ENCODE measurements at places on chromosomes 1 and 21.

DNA sequence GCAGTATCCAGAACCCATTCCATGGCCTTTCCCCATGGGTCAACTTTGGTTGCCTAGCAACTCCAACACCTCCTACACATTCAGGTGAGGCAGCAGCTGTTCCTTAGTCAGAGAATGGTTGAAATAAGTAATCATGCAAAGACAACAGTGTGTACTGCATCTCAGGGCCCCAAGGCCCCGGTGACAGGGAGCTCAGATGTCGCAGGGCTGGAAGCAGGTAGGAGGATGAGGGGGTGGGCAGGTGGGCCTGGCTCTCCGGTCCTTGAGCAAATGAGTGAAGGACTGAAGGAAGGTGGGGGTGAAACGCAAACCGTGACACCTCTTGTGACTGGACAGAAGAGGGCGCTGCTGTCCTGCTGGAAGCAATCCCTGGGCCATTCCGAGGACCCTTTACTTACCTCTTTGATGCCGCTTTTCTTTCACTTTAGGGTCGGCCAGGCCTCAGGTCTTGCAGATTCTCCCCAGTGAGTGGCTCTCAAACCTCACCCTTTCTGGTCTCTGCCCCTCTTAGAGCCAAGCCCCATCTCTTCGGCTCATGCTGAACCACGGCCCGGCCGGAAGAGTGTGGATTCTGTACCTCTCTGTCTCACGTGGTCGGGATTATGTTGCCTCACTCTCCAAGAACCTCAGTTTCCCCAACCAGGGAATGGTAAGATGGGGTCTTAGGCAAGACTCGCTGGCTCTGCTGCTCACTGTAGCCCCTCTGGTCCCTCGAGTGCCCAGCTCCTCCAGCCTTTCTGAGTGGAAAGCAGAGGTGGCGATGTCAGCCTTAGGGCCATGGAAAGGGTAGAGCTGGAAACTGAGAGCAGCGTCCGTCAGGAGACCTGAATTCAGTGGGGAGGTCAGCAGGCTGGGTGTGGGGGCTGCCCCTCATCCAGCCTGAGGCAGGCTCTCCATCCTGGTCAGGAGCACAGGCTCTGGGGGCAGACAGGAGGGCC is 5.6 kb upstream of the KCNA10 start:
- DNase-seq: peak; percentile 72

DNA sequence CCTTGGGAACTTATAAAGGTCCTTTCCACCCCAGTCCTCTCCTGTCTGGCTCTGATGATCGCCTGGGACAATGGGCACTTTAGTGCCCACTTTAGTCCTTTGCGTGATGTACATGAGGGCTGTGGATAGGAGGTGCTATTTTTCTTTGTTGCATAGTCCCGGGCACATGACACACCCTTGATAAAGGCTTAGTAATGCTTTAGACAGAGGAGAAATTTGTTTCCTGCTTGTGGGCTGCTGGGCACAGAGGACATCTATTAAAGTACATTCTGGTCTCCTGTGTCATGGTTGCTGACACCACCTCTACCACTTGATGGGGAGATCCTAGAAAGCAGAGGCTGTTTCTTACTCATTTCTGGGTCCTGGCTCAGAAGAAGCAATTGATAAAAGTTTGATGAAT is 5.4 kb upstream of the KNCN start:
- no peak for DNase-seq

DNA sequence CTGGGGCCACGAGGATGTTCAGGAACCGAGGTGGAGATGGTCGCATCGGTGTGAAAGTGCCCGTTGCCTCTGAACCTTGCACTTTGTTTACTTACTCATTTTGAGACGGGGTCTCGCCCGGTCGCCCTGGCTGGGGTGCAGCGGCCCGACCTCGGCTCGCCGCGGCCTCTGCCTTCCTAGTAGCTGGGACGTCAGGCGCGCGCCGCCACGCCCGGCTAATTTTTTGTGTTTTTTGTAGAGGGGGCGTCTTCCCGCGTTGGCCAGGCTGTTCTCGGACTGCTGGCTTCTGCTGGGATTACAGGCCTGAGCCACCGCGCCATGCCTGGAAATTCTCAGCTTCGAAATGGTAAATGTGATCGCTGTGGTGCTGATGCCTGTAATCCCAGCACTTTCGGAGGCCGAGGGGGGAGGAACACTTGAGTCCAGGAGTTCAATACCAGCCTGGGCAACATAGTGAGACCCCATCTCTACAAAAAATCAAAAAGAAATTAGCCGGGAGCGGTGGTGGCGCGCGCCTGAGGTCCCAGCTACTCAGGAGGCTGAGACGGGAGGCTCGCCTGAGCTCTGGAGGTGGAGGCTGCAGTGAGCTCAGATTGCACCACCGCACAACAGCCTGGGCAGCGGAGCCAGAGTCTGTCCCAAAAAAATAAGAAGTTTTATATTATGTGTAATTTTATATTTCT is 684 bp upstream of the MRPL20 start:
- no peak for DNase-seq

GRCh38 chr1:162471290-162471853 is 26.2 kb upstream of the UHMK1 start:
- DNase-seq: no peak

DNA sequence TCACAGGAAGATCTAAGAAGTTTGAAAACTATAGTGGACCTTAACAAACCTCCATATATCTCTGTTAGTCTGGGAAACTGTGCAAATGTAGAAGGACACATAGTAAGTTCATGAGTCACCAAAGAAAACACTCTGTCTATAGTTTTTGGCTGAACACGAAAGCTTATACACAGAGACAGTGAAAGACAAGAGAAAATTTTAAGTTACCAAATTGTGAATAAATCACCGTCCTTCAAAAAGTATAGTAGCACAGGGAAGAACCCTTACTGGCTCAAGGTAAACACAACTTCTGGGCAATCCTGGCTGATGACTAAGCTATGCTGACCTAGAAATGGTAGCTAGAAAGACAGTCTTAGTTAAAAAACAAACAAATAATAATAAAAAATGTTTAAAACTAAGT is 1057.9 kb downstream of the AMY1C start:
- DNase-seq: no peak

DNA sequence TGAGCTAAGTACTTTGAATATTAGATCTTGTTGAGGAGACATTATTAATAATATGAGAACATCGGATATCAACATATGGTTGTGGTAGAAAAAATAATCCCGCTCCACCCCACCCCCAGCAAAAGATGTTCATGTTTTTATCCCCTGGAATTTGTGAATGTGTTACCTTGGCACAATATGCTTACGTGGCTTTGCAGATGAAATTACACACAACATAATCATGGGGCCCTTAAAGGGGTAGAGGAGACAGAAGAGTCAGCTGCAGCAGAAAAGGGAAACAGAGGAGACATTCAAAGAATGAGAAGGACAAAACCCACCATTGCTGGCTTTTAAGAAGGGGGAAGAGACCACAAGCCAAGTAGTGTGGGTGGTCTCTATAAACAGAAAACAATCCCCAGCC is 104.1 kb downstream of the SEC16B start:
- DNase-seq: no peak

DNA sequence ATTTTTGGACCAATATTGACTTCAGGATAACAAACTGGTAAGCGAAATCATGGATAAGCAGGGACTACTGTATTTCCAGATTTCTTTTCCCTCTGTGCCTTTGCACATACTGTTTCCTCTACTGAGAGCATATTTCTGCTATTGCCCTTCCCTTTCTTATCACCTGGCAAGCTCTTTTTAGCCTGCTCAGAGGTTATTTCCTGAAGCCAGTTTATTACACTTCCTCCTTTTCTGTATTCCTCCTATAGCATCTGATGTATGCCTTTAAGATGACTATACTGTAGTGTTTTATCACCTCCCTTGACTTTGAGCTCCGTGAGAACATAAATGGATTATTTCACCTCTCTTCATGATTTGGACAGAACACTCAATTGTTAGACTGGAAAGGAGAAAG is 49.0 kb downstream of the MAGI3 start:
- no peak for DNase-seq

DNA sequence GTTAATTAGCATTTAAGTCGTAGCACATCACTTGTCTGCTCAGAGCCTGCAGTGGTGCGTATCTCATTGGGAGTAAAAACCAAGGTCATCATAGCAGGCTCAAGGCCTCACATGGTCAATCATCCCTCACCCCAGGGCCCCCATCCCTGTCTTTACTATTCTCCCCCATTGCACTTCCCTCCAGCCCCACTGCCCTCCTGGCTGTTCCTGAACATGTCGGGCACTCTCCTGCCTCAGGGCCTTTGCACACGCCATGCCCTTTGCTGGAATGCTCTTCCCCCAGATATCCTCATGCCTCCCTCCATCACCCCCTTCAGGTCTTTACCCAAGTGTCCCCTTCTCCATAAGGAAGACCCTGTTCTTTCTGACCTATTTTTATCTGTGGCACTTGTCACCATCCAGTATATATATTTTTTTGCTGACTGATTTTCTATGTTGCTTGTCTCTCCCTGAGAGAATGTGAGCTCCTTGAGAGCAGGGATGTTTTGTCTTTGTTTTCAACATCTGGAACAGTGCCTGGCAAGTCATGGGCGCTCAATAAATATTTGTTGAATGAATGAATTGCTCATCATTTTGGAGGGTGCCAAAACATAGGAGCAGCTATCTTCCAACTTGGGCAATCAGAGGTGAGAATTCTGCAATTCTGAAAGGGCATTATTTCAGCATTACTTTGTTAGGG is 74.1 kb upstream of the POU3F1 start:
- DNase-seq: no peak

- no peak for DNase-seq
These were observed 69.6 kb upstream of the GJB5 start for GRCh38 chr1:34685225-34685624.

DNA sequence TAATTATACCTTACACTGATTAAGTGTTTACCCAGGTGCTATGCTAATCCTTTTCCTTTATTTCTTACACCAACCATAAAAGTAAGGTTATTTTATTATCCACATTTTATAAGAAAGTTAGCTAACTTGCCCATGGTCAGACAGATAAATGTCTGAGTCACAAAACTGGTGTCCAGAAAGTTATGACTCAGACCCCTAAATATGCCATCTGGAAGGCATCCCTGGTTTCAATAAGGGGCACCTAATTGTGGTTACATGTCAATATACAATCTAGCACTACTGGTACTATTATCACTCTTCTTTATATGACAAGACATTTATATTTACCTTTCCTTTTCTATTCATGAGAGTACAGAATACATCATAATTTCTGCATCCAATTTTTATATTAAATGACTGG is 496.5 kb upstream of the ADGRL2 start:
- no peak for DNase-seq

GRCh38 chr1:109116286-109116685 is 2.4 kb downstream of the ELAPOR1 start:
- DNase-seq: peak; percentile 96

DNA sequence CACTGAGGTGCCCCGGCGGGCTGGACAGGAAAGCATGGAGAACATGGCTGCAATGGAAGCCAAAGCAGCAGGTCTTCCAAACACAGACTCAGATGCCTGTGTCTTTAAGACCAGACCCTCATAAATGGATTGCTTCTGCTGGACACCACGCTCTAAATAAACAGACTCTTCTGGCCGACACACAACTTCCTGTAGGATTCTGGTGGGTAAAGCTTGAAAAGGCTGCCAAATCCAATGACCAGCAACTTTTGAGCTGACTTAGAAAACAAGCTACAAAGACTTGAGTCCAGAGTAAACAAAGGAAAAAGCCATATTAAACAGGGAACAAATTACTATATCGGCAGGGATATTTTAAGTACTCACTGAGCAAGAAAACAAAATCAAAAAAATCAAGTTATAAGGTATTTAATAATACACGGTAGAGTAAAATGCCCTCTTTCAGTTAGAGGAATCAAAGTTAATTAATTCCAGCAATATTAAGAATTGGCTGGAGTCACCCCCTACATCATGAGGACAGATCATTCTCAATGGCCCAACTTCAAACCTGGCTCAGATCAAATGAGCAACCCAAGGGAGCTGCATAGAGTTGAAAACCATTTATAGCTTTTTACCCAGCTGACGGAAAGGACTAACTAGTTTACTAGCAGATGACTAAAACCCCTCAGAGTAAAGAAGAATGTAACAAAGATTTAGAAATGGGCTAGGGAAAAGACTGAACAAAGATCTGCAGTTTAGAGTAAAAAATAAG is 102.4 kb downstream of the TGFBR3 start:
- DNase-seq: no peak

GRCh38 chr1:207813946-207814345 is 62.1 kb downstream of the CD46 start:
- no peak for DNase-seq

GRCh38 chr1:10755970-10756521 is 40.4 kb downstream of the CASZ1 start:
- peak; percentile 81 for DNase-seq

- DNase-seq: no peak
These were observed 150.6 kb downstream of the RWDD3 start for GRCh38 chr1:95384567-95384966.

GRCh38 chr1:235073331-235073967 is 55.2 kb downstream of the TOMM20 start:
- DNase-seq: no peak

GRCh38 chr1:33738536-33738935 is 125.3 kb upstream of the HMGB4 start:
- DNase-seq: no peak

- no peak for DNase-seq
These were observed 14.9 kb downstream of the MTF1 start for GRCh38 chr1:37844536-37844935.

- DNase-seq: no peak
These were observed 15.3 kb downstream of the SLC16A4 start for GRCh38 chr1:110375490-110375889.

- peak; percentile 43 for DNase-seq
These were observed 1.7 kb downstream of the ASPM start for GRCh38 chr1:197144570-197145325.

DNA sequence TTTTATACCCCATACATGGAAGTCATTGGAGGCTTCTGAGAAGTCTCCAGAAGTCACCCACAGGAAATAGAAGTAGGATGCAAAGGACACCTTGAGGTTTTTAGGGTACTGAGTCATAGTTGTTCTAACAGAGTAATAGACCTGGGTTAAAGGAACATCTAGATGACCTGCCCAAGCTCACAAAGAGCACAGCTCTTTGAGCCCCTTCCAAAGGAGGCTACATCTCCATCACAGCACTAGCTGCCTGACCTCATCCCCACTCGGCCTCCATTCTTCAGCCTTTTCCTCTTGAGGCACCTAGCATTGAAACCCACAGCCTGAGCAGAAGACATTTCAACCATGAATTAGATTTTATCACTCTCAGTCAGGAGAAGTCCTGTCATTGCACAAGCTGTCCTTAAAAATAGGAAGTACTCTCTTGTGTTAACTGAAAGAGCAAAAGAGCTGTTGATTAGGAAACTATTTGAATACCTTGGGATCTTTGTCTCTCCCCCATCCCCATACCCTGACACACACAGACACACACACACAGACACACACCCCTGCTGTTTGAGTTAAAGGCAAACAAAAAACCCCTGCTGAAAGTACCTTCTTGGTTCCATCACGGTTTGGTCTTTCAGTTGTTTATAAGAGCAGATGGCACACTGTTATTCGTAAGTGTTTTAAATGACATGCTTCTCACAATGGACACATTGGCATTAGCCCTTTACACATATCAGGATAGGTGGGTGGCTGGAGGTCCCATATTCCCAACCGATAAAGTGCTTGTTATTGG is 22.2 kb downstream of the MKNK1 start:
- DNase-seq: peak; percentile 60
